Germinal center (tissue), 1 donor: ENCODE measurements at places on chromosomes 1 and 21.

- DNase-seq = no peak
Measured at GRCh38 chr1:18764362-18764761, 95.1 kb downstream of the TAS1R2 start.

DNA sequence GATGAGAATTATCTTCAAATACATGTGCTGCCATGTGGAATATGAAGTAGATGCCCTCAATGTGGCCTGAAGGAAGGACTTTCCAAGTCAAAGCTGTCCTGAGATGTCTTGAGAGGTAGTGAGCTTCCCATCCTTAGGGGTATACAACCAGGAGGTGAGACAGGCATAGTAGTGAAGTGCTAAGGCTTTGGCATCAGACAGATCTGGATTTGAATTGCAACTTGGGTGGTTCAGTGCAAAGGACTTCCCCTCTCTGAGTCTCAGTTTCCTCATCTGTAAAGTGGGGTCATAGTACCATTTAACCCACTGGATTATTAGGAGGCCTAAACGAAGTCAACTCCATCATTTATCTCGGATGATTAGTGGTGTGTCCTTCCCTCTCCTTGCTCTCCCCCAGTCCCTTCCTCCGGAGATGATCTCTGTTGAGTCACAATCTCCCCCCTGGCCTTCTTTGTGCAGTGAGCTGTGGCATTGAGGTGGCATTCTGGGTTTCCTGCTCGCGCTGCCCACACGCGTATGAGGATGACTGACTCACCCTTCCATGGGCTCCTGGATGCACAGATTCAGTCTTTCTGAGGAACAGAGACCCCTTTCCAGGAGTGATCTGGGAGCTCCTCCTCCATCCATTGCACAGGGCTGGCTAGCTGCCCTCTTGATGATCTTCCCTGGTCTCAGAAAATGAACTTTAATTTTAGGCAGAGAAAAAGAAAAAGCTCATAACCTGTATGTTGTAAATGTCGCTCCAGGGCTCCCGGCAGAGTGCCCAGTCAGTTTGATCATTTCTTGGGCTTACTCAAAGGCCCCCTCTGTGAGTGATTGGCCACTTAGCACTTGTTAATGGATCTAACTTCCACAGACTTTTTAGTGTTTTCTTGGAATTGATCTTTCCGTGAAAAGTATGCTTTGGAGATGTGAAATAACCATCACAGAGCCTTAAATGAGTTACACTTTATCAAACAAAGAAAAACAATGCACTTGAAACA, 354.6 kb downstream of the PTPRU start:
- DNase-seq = no peak

GRCh38 chr21:44027607-44028286, 15.6 kb downstream of the TRAPPC10 start:
- no peak for DNase-seq

GRCh38 chr1:55257958-55258357, 42.8 kb upstream of the USP24 start:
- DNase-seq = peak; percentile 41
